NCI-H526 treated with DMSO at 0.1 percent for 48 hours (cell line): ENCODE measurements at places on chromosomes 4 and X.

DNA sequence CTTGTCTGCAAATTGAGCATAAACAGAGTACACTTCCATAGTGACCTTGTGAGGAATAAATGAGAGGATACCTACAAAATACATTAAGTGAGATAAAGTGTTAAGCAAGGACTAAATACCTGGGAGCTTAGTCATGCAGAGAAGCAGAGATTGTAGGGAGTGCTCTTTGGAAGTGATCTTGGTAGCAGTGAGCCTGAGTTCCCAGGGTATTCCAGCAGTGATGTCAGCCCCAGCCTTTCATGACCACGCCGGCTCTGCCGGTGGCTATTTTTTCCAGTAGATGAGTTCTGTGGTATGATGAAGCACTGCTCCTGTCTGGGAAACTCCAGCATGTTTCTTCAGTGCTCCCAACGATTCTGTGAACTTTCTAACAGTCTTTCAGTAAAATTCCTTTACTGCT, 391.5 kb upstream of the IGFBP7 start:
- no peak for DNase-seq

DNA sequence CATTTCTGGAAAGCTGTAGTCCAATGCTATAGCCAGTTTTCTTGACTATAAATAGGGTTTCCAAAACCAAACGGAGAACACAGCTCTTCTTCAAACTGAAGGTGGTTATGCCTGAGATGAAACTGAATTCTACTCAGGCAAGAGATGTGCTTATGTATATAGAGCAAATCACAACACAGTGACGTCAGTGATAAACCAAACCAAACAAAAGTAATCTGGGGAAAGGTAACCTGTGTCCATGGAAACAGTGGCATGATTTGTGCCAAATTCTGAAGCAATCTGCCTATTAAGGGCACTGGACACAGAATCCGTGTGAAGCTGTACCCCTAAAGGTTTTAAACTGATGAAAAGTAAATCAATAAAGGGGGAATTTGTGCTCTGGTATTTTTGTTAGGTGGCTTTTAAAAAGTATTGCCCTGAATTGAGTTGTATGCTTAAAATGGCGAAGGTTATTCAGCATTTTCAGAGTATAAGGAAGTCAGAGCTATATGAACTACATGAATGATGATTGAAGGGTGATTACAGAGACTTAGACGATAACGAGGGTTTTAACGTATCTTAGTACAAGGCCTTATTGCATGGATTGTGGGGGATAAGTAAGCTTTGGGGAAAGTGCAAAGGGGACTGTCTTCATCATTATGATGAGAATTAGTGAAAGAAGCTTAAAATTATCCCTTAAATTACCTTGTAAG, 38.6 kb downstream of the NPY5R start:
- DNase-seq = no peak

DNA sequence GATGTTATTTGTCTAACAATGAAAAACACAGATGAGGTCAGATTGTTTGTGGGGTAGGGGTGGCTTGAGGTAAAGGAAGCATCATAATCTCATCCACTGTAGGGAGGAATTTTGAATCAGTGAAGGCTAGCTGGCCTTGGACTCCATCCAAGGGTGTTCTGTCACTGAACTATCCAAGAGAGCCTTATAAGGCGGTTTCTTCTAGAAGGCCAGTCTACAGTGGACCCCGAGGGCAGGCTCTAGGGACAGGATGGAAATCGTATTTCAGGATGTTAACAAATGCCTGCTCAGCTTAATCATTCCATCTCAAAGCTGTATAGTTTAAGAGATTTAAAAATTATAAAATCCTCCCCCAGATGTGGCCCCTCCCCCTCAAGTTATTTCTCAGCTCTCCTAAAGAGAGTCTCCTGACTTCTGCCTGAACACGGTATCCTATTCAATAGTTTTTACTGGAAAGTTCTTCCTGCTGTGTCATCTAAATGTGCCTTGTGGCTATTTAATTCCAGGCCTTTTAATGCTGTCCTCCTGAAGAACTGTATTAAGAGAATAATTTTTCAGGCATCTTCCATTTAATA, 8.0 kb downstream of the IGFBP7 start:
- no peak for DNase-seq

DNA sequence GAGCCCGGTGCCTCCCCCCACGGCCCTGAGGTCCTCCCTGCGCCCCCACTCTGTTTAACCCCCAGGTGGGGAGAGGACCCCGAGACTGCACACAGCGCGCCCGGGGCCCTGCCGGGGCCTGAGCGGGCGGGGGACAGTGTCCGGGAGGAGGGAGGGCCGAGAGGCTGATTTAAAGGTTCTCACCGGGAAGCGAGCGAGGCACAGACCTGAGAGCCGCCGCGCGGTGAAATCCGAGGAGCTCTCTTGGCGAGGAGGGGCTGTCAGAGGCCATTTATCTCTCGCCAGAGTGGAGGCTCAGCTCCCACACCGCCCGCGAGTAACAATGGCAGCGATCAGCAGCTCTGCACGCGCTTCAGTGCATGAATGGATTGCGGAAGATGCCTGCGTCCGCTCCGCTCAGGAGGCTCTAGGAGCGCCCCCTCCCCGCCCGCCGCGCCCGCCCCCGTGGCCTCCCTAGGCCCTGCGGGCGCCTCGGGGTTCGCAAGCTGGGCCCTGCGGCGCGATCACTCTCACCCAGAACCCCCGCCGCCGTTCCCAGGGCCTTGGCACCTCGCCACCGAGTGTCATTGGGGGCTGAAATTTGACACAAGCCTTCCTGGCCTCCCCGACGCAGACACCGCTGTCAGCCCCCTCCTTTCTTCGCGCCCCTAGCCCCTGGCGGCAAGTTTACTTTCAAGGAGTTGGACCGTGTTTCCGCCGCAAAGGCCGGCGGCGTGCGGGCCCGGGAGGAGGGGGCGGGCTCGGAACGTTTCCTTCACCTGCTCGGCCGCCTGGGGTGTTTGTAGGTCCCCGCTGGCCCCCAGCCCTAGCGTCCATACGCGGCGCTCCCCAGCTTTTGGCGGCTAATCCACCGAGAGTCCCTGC, 48.7 kb upstream of the BCOR start:
- no peak for DNase-seq

GRCh38 chrX:108439426-108439942, at the start of gene COL4A5:
COL4A5 (plus strand) TSS chrX:108439838; CDS start chrX:108440126, 288 bp downstream.
- DNase-seq = peak; percentile 5

DNA sequence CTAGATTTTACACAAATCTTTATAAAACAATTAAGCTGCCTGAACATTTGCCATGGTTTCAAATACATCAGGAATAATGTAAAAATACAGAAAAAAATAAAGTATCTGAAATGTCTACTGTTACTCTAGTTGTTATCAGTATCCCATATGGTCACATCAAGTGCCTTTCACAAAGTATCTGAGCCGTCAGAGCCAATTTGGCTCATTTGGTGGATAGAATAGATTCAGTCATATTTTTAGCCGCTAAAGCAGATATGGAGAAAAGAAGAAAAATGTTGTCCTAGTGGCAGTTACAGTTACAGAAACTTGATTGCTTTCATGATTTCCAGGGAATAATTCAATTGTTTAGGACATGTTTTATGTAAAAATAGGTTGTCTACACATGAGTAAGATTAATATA, 641.1 kb downstream of the RAPGEF2 start:
- no peak for DNase-seq

- DNase-seq = no peak
Measured at GRCh38 chrX:23497919-23498318, 163.3 kb downstream of the PTCHD1 start.

GRCh38 chr4:89486042-89486441, 178.4 kb upstream of the GPRIN3 start:
- peak; percentile 5 for DNase-seq

DNA sequence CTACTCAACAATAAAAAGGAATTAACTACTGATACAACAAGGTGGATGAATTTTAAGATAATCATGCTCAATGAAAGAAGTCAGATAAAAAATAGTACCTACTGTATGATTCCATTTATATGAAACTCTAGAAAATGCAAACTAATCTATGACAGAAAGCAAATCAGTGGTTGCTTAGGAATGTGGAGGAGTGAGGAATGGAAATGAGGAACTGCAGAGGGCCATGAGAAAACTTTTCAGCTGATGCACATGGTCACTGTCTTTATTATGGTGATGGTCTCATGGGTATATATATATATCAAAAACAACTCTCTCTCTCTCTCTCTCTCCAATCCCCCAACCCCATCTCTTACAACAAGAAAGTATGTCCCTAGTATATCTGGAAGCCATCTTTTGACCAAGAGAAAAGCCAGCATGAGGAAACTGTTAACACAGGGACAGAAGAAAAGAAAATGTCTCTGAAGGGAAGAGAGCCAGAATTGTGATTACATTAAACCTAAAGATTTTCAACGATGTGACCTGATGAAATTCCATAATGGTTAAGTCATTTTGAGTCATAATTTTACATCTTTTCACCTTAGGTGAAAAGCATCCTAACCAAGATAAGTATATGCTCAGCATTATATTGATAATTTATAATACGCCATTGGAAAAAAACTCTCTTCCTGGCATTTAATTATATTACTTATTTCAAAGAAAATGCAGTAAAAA, 8.5 kb upstream of the NFKB1 start:
- no peak for DNase-seq

DNA sequence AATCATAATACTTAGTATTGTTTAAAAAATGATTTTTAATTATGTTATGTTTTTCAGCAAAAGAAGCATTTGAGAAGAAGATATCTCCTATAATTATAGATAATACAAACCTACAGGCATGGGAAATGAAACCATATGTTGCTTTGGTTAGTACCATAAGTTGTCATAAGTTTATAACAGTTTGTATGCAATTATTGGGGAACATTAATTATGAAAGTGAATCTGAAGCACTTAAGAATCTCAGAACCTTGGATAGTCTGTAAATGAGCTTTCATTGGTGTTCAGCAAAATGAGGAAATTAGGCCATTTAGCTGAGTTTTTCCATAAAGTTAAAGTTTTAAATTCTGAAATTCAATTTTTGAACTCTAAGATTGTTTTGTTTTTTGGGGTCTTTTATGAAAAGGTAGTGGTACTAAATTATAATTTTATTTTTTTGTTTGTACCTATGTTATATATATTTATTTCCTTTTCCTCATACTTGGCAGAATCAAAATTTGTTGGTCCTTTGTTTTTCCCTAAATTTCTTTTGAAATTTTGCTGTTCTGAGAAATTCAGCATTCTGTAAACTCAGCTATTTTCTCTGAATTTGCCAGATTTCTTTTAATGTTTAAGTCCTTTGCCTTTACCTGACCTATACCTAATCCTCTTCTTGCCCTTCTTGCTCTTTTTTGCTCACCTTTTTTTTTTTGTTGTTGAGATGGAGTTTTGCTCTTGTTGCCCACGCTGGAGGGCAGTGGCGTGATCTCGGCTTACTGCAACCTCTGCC, 55.6 kb downstream of the N4BP2 start:
- no peak for DNase-seq

- DNase-seq = no peak
Measured at GRCh38 chr4:125254106-125254505, 60.6 kb upstream of the FAT4 start.

DNA sequence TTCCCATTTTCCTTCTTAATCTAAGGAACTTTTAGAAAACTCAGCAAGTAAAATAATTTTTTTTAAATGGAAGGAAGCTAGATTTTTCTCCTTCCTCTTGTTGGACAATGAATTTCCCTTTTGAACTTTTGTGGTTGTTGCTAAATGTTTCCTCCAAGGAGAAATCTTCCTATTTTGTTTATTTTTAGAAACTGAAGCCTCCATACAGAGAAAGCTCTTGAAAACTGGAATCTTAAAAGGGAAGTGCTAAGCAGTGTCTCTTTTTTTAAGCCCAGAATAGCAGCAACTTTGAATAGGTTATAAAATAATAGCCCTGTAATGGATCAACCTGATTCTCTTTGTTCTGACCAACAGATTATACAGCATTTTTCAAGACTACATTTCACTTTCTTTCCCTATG, 15.1 kb upstream of the DCLK2 start:
- DNase-seq = no peak

GRCh38 chr4:181825564-181825963, 417.6 kb upstream of the TENM3 start:
- DNase-seq = no peak

DNA sequence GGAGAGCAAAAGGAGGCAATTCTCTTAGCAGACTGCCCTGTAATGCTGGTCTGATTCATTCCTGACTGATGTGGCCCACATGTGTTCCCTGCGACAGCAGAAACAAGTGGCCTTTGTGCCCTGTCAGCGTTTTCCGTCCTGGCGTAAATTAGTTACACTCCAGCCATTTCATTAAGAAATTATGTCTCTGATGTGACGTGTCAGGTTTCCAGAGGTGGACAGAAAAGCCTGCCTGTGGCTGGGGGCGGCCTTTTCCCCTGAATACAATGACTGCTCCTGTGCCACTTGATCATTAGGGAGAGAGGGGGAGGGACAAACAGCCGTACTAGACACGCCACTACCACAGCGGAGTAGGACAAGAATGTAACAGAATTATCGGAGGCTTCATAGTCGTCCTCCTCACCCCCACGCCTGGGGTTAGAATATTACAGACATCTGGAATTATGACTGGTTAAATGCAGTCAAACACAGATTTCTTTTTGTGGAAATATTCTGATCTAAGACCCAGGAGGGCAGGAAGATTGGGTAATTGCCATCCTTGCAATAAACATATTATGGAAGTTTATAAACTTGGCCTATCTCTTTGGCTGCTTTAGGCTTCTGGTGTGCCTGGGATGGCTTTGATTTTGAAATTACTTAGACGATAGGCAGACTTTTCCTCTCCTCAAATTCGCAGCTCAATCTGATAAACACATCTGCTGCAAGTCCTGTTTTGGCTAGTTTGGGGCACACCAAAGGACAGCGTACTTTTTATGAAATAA, 146.2 kb upstream of the BCOR start:
- DNase-seq = no peak

DNA sequence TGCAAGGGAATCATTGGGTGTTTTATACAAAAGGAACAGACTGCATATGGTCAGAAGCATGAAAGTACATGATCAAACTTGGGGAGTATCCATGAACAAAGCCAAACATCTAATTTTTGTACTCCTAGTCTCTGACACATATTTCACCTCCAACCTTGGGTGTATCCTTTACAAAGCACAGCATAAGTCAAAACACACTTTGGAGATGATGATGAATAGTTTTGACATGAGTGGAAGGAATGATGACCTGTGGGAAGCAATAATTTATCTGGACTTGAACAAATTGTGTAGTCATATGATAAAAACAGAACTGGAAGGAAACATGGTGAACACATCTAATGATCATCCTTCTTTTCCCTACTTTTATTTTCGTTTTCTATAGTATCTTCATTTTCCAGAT, 108.7 kb upstream of the PLS3 start:
- no peak for DNase-seq

GRCh38 chr4:145487631-145488030, 6.0 kb downstream of the SMAD1 start:
- peak; percentile 57 for DNase-seq

GRCh38 chr4:8781641-8782040, 90.0 kb downstream of the HMX1 start:
- no peak for DNase-seq

GRCh38 chr4:130563185-130563888, 1467.4 kb downstream of the C4orf33 start:
- peak; percentile 20 for DNase-seq

DNA sequence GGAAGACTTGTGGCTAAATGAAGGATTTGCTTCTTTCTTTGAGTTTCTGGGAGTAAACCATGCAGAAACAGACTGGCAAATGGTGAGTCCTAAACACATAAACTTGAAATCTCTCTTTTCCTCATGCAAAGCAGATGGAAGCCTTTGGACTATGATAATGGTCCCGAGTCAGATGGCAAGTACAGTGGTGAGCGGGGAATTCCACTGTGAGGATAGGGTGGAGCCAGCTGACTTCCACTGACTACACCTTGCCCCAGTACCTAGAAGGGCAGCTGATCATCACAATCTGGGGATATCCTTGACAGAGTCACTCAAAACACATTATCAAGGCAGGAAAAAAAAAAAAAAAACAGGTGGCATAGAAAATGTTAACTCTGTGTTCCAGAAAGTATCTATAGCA, 34.3 kb downstream of the ENPEP start:
- DNase-seq = peak; percentile 39
